ENCODE measurements at places on chromosomes 13 and 19. TPM values are rescaled to one million over a fixed set of nuclear protein-coding genes. Genes with fewer than 3 reads are reported as not detected.

DNA sequence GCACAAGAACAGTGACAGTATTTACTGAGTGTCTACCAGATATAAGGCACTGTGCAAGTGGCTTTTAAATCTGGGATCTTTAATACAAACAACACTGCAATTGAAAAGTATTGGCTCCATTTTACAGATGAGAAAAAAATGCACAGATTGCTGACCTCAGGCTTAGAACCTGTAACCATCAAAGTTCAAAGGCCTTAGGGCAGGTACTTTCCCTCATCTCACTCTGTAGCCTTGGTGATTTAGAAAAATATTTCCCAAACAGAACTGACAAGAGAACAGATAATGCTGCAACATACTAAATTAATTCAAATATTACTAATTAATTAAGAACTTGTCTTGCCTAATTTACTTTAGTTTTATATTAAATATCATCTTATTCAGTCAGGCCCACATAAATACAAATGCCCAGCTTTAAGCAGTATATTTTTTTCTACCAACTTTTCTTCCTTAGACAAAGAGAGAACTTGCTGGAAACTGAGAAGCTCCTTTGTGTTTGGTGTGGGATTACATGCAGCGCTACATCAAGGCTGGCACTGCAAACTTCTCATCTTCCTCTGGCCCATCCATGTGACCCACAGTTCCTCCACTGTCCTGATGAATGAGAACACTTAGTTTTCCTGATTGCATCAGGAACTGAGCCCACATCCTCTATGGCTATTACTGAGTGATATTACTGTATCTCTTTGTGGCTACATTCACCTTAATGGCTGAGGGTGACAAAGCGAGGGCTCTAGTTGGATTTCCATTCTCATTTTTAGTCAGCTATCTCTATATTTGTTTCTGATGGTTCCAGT is 302.1 kb downstream of the ENOX1 start:
- no peak for DNase-seq

- DNase-seq, result no peak
Measured at GRCh38 chr13:71813187-71813586, 53.8 kb downstream of the DACH1 start.

DNA sequence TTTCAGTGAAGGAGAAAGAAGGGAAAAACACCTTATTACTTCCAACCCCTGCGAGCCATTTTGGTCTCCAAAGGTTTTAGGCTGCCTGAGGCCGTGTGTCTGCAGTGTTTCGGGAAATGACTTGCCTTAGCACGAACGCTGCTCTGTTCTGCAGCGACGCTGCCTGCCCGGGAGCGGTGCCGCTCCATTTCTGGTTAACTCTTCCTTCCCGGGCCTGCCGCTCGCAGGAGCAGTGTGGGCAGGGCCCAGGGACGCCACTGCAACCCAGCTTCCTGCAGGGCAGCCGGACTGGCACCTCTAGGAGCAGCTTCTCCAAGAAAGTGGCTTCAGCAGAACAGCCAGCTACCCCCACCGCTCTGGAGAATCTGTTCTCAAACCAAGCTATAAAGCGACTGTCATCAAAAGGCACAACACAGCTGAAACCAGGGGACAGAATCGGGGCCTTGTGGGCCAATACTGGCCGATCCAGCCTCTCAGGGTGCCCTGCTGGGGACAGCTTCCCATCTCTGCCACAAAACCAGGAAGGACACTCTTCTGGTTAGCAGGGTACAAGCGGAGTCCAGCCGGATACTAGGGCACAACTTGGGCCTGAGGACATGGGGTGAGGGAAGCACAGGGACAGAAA is 72.2 kb downstream of the KCTD15 start:
- DNase-seq, result peak; percentile 78

DNA sequence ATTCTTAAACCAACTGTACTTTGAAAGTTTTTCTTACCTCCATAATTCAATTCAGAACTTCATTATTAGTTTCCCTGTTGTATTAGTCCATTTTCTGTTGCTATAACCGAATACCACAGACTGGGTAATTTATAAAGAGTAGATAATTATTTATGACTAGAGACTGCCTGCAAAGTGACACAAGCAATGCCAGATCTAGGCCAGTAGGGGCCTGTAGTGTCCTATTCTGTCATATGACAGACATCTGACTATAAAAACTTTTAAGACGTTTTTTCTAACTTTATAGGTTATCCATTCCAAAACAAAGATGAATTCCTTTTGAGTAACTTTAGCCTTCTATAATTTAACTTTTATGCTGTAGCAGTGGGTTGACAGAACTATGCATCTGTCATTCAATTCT is 2783.8 kb downstream of the PCDH9 start:
- no peak for DNase-seq

DNA sequence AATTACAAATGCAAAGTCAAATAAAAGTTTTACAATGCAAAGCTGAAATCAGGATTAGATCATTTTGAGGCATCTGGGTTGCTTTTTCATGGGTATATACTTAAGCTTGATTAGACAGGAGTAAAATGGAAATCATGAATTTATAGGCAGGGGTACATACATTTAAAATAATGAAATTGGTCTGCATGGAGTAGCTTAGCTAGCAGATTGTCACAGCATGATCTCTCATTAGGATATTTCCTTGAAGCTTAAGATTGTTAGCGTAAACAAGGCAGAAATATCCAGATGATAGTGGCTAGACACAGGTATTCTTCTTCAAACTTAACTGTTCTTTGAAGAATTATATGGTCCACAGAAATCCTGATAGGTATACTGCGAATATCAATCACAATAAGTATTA is 1627.0 kb upstream of the PCDH20 start:
- no peak for DNase-seq

Gene PGLYRP1
- not detected for total RNA-seq

- no peak for DNase-seq
Measured at GRCh38 chr13:33537026-33537425, 251.5 kb upstream of the STARD13 start.

DNA sequence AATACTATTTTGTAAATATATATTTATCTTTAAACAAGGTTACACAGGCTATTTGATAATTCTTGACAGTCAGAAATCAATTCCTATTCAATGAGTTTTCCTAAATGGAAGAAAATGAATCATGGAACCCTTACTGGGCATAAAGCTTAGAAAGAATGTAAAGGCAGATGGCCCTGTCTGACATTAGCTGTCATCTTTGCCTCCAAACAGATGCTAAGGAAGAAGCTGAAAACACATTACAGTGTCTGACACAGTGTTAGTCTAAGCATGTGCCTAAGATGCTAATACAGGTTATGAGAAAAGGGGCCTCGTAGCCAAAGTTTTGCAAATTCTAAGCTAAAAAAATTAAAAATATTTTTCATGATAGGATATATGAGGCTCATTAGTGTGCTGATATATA is 112.8 kb downstream of the ITGBL1 start:
- DNase-seq, result no peak

Gene ZNF626
- total RNA-seq, result 18.3 TPM

DNA sequence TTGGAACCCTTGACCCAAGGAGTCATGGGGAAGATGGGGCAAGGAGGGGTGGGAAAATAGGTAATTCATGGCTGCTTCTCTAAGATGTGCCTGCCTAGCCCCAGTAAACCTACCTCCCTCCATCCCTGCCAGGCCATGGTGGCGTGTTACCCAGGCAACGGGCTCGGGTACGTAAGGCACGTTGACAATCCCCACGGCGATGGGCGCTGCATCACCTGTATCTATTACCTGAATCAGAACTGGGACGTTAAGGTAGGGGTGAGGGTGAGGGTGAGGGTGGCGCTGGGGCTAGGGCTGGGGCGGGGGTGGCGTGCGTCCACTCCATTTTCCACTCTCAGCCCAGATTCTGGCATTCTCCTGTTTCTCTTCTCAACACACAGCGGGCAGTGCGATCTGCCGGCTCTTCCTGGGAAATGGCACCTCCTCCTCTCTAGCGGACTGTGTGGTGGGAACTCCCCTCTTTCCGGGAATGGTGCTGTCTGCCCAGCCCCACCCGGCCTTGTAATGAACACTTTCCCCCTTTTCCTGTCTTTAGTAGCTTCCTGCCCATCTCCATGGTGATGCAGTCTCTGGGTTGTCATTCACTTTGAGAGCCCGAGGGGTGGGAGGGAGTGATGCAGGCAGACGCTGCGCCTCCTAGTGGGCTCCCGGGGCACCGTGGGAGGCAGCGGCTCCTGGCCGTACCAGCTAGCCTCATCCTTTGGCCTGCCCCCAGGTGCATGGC is 7.6 kb downstream of the EGLN2 start:
- DNase-seq, result peak; percentile 62

Gene F7
- not detected for total RNA-seq

- no peak for DNase-seq
Measured at GRCh38 chr13:73096173-73096572, 37.4 kb downstream of the KLF5 start.

Gene EDNRB
- 3.6 TPM for total RNA-seq

GRCh38 chr19:34995551-34995950 is 4.6 kb upstream of the GRAMD1A start:
- DNase-seq, result no peak

Gene CGB8
- total RNA-seq, result not detected

DNA sequence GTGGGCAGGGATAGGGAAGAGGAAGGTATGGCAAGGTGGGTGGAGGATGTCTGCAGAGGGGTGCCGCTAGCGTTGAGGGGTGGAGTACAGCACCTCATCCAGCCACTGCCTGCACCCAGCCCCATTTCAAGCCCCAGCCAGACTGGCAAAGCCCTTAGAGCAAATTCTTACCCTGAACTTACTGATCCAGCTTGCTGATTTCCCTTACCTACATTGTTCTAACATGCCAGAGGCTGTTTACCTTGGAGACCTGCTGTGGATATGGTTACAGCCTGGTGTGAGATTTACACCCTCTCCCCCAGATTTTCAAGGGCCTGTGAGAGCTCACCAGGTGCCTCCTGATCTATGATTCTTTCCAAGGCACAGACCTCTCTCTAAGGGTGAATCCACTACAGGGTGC is 86.0 kb downstream of the ZNF726 start:
- DNase-seq, result no peak

- DNase-seq, result no peak
Measured at GRCh38 chr13:46114613-46115012, 9.8 kb upstream of the CPB2 start.

Gene HIPK4
- not detected for total RNA-seq

Gene IL11
- total RNA-seq, result 1.3 TPM

DNA sequence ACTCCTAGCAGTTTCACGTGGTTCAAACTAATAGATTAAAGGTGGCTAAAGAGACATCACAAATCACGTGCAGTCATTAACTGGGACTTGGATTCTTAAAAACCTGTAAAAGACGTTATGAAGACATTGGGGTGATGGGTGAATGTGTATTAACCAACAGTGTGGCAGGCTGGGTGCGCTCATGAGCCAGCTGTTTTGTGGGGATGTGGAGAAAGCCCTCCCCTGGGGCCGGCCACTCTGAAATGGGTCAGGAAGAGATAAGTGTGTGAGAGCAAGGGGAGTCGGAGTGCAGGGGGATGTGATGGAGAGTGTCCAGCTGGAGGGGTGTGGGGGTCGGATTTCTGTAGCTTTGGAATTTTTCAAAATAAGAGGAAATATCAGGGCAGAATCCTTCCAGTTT is 10.4 kb downstream of the UPF1 start:
- DNase-seq, result no peak

DNA sequence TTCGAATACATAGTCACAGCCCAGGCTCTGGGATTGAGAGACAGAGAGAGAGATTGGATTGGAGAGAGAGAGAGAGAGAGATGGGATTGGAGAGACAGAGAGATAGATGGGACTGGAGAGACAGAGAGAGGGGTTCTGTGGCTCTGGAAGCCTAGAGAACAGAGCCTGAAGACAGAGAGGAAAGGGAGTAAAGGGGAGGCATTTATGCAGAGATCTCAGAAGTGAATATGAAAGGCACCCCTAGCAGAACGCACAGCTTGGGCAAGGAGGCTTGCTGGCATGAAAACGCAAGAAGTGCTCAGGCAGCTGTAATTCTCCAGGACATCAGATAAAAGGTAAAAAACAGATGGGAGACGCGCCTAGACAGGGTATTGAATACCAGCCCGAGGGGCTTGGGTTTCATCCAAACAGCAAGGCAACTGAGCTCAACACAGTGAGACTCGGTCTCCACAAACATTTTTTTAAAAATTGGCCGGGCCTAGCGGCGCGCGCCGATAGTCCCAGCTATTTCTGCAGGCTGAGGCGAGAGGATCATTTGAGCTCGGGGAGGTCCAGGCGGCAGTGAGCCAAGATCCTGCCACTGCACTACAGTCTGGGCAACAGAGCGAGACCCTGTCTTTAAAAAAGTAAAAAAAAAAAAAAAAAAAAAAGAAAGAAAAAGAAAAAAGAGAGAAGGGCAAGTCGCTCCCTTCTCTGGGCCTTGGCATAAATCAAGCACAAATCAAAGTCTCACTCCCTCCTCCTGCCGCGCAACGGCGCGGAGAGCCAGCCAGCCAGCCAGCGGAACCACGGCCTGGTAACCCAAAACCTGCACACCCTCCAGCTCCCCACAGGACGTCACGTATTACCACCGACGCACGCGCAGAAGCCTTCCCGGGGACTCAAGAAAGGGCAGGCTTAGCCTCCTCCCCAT is 774 bp upstream of the PPP2R1A start:
- no peak for DNase-seq

DNA sequence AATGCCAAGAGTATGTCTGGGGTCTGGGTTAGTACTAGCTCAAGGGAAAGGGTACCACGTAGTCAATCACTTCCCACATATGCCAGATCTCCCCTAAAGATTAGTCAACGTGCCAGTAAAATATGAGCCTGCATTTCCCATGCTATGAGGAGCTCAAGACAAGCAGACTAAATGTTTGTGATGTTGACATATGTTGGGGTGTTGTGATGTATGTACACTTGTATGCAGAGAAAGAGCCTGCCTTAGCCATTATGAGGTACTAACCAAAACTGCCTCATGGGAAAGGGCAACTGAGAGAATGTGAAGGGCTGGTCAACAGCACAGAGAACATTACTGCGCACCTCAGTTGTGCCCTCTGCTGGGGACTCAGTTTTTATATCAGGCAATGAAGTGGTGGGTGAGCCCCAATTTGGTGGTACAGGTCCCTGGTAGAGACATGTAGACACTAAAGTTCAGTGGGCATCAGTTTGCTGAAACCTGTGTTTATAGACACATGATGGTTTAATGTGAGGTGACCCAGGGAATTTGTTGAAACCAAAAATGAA is 287.0 kb downstream of the DCT start:
- DNase-seq, result no peak

DNA sequence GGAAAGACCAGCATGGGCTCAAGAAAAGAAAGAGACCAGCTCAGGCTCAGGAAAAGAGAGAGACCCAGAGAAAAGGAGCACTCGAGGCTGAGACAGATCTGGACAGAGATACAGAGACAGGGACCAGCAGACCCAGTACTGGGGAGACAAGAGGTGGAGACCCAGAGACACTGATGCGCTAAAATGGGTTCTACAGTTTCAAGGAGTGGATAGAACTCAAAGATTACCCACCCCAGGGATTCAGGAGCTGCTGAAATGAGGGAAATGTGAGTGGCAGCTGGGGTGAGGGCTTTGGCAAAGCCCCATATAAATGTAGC is 609 bp upstream of the ZSCAN18 start:
- DNase-seq, result no peak

GRCh38 chr19:46670813-46671212 is 9.8 kb upstream of the DACT3 start:
- no peak for DNase-seq

DNA sequence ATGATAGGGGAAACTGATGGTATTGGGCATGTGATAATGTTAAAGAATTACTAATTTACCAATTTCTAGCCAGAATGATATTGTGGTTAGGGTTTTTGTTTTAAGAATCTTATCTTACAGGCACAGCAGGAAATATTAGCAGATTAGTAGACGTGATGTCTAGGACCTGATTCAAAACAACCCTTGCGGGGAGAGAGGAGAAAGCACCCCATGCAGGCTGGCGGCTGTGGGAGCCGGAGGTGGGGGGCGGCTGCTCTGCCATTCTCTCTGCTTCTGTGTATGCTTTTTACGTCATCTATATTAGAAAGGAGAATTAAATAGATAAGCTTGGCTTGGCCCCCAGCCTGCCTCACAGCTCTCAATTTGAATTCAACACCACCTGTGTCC is 41.5 kb downstream of the MLLT1 start:
- DNase-seq, result no peak

Data from stomach (tissue), 19 donors.